ENCODE measurements at places on chromosomes 7 and 10.

- DNase-seq = no peak
Observed at GRCh38 chr10:8112230-8112905, 57.9 kb downstream of the GATA3 start.

DNA sequence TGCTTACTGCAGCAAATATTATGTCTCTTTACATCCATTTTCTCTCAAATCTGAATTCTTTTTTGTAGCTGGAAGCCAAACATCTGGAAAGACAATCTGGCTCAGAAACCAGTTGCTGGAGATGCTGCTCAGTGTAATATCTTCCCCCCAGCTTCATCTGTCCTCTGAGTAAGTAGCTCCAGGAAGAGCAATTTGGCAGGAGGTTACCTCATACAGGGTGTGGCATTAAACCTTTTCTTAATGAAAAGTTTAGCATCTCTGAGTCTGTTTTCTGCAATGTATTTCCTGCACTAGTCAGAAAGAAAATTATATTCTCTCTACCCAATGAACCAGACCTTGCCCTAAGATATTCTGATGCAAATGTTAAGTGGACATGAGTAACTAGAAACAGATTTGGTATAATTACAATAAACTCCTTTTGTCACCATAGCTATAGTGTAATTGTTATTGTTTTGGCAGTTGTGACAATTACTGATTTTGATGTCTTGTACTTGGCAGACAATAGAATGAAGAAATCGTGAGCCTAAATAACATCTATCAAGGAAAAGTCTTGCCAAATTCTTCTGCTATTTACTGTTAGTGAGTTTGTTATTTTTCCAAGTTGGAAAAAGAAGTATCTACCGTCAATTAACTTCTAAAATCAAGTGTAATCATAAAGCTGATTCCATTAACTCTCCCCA is 123.3 kb downstream of the WDFY4 start:
- no peak for DNase-seq

DNA sequence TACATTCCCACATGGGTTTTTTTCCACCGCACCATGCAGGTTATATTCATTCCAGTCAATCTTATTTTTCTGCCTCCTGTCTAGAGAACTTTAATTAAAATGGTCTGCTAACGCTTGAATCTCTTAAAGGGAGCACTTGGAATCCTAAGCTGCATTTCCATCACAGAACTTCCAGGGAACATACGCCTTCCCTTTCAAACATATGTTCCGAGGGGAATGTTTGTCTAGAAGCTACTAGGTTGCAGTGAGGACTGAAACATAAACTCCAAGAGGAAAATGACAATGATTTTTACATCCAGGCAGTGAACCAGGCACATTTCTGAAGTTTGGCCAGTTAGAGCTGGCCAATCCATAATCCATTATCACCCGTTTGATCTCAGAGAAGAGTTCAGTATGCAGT is 375.5 kb upstream of the NRP1 start:
- DNase-seq = no peak

GRCh38 chr7:3078514-3078913 is 34.8 kb upstream of the CARD11 start:
- no peak for DNase-seq

DNA sequence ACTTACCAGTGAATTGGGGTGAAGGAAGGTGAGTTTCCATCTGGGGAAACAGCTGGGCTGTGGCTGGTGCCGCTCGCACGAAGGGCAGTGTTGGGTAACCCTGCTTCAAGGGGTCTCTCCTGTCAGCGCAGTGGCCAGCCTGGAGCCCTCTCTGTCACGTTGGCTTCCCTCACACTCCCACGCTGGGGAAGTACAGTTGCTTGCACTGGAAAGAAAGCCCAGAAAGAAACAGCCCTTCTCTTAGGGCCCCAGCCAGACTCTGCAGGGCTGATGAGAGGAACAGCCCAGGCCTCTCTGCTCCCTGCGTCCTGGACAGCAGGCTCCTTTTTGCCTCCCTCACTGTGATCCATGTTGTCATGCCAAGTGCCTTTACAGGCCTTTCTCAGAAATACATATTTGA is 40.3 kb upstream of the TRIM8 start:
- DNase-seq = no peak

DNA sequence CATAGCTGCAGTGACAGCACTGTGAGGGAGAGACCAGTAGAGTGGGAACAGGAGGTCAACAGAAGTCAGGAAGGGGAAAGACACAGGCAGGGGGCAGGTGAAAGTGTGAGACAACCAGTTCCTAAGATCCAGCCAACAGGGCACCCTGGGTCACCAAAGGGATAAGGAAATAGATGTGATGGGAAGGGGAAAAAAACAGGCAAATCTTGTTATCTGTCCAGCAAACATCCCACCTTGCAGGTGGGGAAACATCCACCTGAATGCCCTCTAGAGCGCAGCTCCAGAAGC is 42.5 kb downstream of the DPCD start:
- DNase-seq = no peak

DNA sequence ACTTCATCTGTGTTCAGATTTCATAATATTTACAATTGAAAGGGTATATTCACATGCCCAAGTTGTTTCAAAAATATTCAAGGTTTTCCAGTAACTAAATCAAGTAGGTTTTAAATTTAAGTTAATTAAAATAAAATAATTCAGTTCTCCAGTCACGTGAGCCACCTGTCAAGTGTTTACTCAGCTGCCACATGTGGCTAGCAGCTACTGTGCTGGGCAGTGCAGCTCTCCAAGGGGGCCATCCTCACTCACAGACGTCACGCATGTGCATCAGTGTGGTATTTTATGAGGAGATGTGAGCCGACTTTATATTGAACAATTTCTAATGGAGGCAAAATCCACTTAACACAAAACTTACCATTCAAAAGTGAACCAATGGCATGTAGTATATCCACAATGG is 69.7 kb upstream of the CAMK2B start:
- DNase-seq = no peak
